ENCODE measurements at places on chromosomes 3 and 15. TPM values are rescaled to one million over a fixed set of nuclear protein-coding genes. Genes with fewer than 3 reads are reported as not detected.

GRCh38 chr3:28907616-28908015, 373.3 kb upstream of the RBMS3 start:
- no peak for DNase-seq

GRCh38 chr3:171013822-171014748, 12.4 kb downstream of the SLC2A2 start:
- no peak for DNase-seq

GRCh38 chr3:46671541-46672348, 21.7 kb downstream of the ALS2CL start:
- peak; percentile 5 for DNase-seq

GRCh38 chr3:12132881-12133280, 25.8 kb downstream of the TIMP4 start:
- no peak for DNase-seq

DNA sequence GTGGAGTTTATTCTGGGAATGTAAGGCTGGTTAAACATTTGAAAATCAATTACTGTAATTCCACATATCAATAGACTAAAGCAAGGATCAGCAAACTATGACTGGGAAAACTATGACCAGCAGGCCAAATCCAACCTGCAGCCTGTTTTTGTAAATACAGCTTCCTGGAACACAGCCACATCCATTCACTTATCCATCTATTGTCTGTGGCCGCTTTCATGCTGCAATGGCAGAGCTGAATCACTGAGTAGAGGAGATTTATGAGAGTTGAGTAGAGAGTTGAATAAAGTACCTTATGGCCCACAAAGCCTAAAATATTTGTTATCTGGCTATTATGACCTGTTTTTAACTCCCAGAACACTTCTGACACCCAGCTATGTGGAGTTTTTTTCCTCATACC, 12.2 kb downstream of the MYLK start:
- no peak for DNase-seq

DNA sequence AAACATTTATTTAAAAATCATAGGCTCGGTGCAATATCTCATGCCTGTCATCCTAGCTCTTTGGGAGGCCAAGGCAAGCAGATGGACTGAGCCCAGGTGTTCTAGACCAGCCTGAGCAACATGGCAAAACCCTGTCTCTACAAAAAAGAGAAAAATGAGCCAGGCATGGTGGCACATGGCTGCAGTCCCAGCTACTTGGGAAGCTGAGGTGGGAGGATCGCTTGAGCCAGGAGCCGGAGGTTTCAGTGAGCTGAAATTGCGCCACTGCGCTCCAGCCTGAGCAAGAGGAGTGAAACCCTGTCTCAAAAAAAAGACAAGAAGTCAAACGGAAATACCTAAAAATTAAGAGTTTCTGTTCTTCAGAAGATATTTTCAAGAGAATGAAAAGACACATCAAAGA, 122.3 kb downstream of the RSL24D1 start:
- DNase-seq: no peak

OR5K2 gene
- total RNA-seq: not detected

PSTPIP1 gene
- total RNA-seq: 35.2 TPM

ASB14 gene
- not detected for total RNA-seq
